Activated naive CD4-positive, alpha-beta T cell treated with anti-CD3 and anti-CD28 coated beads, Interleukin-2, amount 50 U/mL, for 72 hours (primary cell): ENCODE measurements at places on chromosomes 12 and 14.

GRCh38 chr14:86310148-86310547, 780.2 kb downstream of the FLRT2 start:
- no peak for DNase-seq

GRCh38 chr12:107011519-107011918, 24.6 kb upstream of the MTERF2 start:
- no peak for DNase-seq

DNA sequence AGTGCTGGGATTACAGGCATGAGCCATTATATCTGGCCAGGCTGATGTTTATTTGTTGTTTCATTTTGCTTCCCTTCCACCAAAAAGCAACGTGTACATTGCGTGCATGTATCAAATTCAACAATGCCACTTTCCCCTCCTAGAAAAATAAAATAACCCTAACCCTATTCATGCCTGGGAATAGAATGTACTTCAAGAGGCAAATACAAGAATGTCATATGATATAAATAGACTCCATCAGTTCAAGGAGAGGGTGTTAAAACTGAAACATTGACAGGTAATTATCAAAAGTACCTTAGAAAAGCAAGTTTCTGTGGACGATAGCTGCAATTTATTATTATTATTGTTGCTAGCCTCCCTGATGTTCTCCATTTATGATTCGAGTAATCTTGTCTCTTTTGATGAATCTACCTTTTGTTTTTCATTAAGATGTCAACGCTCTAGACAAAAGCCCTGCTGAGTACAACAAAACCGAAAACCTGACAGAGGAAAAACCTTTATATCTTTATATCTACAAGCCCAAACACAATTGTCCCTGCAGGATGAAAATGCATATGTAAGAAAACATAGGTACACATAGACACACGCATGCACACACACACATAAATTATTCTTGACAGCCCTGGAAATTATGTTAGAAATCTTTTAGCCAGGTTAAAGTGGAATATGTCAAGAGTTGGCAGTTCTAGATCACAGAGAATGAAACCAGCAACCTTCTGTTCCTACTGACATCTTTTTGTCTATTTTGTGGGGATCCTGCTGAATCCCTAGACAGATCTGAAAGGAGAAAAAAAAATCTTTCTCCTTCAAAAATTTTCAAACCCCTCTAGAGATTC, 98.9 kb downstream of the BTG1 start:
- no peak for DNase-seq

DNA sequence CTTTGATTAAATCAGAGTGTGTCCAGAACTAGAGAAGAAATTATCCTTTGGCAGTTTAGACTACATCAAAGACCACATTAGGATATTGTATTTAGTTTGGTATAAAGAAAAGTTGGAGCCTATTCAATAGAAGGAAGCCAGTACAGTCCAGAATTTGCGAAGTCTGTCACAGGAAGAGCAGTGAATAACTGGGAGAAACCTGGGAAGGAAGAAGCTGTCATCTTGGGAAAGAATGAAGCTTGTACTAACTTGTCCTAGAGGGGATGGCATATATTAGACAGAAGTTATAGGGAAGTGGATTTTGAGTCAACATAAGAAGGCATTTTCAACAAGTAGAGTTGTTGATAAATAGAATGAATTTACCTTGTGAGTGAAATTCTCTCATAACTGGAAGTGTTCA, 386.7 kb downstream of the LRIG3 start:
- DNase-seq, result no peak

- no peak for DNase-seq
Measured at GRCh38 chr14:37413050-37413449, 182.0 kb downstream of the FOXA1 start.

DNA sequence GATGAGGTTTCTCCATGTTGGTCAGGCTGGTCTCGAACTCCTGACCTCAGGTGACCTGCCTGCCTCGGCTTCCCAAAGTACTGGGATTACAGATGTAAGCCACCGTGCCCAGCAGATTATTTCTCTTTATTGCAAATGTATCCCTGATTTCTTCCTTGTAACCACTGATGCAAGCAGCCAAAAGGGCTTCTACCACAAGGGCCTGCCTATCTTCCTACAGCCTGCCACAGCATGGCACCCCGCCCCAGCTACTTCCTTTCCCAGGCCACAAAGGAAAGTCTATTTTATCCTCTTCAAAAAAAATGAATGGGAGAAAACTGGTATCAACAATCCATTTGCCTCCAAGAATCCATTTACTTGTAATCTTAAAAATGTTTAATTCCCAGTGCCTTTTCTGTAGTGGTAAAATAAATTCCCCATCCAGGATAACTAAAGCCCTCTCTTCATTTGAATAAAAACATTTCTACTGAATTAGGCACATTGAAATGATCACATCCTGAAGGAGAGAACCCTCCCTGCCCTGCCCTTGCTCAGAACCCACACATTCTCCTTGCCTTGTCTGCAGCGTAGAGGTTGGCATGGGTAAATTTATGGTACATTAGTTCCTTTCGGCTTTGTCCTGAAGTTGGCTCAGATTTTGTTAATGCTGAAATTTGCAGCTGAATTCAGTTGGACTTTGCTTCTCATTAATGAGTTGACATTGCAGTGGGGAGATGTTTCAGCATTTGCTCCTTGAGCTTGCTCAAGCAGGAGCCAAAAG, 19.2 kb downstream of the GPHB5 start:
- no peak for DNase-seq

DNA sequence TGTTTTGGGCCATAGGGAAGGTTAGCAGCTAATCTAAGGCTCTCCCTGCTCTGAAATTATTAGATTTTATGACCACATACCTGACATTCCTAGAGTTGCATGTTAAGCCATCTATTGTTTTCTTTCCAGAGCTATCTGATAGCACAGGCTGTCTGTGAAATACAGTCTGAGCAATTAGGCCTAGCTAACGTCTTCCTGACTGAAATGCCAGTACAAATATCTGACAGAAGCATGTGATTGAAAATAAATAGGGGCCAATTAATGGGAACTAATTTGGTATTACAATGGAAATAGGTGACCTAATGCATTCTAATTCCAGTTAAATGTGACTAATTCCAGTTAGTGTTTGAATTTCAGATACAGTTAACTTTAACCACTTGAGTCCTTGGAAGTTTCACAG, 115.2 kb downstream of the C12orf75 start:
- no peak for DNase-seq

GRCh38 chr12:69007101-69007854, 74.3 kb upstream of the CPM start:
- DNase-seq, result no peak

- DNase-seq, result no peak
Measured at GRCh38 chr14:79284621-79285020, 926.7 kb downstream of the DIO2 start.

DNA sequence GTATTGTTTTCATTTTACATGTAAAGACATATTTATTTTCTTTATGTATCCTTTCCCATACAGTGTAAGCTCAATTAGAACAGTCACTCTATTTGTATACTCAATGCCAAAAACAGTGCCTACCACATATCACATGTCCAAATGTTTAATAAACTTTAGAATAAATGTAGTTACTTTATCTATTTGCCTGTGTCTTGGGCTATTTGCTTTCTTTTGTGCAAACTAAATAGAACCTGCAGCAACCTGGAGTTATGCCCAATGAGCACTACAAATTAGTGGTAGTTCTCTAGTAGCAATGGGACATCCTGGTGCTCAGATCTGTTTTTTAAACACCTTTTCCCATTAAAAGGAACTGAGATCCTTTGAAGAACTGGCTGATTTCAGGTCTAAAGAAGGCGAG, 186.7 kb downstream of the PPFIA2 start:
- DNase-seq, result no peak
